ENCODE measurements at places on chromosomes 1 and 21.
A peak's percentile ranks its signal among the peaks of the same experiment; 100 is the strongest.

GRCh38 chr1:203944651-203945404, 83.4 kb downstream of the SNRPE start:
- no peak for DNase-seq

GRCh38 chr21:38956007-38956406, 150.3 kb downstream of the ETS2 start:
- DNase-seq = no peak

GRCh38 chr1:248844526-248844925, 6.5 kb downstream of the ZNF672 start:
- no peak for DNase-seq

- DNase-seq = no peak
Measured at GRCh38 chr1:7292036-7292681, 478.9 kb upstream of the VAMP3 start.

GRCh38 chr21:18138507-18138906, 106.1 kb upstream of the CHODL start:
- DNase-seq = no peak

DNA sequence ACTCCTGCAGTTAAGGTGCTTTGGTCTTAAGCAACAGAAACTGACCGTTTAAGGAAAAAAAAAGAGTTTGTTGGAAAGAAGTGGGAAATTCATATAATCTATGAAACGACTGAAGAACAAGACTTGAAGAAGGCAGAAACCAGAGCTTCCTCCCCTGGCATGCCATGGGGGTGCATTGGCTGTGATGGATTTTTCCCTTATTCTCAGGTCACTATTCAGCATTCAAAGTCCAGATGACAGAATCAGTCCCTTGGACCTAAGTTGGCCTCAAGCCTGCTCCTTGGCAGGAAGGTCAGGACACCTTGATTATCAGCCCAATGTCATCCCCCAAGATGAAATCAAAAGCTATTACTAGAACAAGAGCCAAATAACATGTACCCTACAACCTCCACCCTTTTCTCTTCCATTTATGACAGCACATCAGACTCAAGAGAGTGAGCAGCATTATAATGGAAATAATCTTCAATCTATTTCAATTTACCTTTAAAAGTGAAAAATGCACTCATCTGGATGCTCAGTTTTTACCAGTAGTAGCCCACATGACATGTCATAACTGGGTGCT, 15.8 kb upstream of the TMEM9 start:
- no peak for DNase-seq

DNA sequence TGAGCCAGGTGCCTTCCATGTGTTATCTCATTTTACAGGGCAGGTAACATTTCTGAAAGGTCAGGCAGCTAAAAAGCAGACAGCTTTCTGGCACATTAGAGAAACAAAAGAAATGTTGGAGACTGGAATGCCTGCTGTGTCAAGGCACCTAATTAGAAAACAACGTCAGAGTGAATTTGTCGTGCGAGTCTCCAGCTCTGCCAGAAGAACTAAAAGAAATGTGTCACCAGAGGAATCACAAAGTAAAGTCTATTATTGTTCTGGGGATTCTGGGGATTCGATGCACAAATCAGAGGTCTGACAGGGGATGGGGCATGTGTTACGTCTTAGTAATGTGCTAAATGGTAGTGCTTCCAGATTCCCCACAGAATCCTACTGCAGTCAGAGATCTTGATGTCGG, 89.3 kb downstream of the EDEM3 start:
- DNase-seq = no peak

GRCh38 chr1:96587222-96587621, 134.4 kb upstream of the PTBP2 start:
- no peak for DNase-seq

- DNase-seq = no peak
Measured at GRCh38 chr1:234629026-234629425, 19.0 kb upstream of the IRF2BP2 start.

- DNase-seq = no peak
Measured at GRCh38 chr1:155831279-155831976, 25.6 kb downstream of the GON4L start.

GRCh38 chr1:174931214-174931613, 68.5 kb upstream of the CACYBP start:
- DNase-seq = no peak

- no peak for DNase-seq
Measured at GRCh38 chr1:114299331-114299975, 145.8 kb upstream of the SYT6 start.

DNA sequence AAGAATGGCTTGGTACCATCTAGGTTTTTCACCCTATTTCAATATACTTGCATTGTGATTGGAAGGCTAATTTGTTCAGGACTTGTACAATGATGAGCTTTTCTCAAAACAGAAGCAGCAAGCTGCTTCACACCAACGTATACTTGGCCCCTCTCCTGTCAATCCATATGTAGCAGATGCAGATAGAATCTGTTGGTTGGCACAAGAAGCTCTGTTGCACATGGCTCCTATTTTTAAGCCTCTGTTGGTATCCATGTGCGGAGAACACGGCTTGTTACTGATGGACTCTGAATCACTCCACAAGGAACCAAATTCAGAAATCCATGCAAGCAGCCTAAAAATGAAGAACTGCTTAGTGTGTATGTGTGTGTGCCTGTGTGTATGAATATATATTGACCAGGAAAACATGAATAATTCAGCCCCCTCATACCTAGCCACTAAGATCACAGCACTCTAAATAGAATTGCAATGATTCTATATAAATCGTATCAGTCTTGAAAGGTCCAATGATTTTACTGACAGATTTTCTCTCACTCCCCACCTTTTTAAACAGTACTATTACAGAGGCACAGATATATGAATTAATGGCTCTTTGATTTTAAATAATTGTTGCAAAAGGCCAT, 258.4 kb upstream of the DPYD start:
- no peak for DNase-seq

DNA sequence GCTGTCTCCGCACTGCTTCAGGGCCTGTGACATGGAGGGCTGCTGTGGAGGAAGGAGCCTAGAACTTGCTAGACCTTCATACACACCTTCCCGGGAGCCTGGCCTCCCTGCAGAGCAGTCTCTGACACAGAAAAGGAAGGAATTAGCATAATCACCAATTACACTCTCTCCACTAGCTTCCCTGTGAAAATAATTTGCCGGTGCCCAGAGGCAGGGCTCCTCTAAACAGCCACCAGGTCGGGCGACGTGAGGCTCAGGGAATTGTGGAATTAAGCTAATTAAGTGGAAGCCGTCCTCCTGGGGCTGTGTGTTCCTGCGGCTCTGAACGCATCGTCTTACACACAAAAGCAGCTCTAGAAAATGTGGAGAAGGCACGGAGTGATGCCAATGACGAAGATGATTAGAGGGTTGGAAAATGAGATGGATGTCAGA, 82.6 kb downstream of the NENF start:
- no peak for DNase-seq

DNA sequence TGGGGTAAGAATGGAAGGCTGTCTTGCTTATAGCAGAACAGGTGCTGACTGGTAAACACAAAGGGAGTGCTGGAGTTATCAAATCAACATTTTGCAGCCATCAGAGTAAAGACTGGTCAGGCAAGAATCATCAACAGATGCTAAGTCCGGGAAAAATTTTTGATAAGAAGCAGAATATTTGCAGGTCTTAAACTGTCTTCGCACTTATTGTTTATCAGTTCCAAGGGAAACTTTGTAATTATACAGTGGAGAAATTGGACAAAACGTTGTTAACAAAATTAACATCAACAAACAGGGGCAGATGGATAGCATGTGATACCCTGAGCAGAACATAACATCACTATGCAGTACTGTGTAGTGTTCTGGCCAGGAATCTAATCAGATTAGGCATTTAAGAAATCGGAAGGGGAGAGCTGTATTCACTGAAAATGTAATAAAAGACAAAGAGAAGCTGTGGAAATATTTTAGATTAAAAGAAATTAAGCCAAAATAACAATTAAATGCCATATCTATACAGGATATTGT, 127.1 kb downstream of the DAB1 start:
- DNase-seq = no peak

DNA sequence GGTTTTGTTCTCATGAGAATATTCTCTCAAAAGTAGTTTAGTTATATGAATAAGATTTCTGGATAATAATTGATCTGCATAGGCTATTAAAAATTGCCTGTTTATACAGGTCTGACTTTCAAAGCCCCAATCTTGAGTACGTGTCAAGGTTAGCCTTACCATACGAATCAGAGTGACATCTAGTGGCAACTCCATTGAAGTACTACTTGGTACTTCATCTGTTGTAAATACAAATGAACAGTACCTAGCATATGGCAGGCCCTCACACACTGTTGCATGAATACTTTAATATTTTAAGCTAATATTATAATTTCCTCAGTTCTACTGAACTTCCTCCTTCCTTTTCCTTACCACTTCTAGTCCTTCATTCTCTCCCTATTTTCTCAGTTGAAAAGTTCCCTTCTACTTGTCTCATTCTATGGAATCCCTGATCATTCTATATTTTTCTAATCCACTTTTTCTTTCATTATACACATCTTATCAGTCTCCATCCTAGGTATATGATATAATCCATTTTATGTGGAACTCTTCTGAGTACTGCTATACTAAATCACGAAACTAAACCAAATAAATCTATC, 101.2 kb downstream of the AKT3 start:
- DNase-seq = peak; percentile 84

GRCh38 chr1:187070076-187070475, 241.3 kb downstream of the PLA2G4A start:
- DNase-seq = peak; percentile 75

DNA sequence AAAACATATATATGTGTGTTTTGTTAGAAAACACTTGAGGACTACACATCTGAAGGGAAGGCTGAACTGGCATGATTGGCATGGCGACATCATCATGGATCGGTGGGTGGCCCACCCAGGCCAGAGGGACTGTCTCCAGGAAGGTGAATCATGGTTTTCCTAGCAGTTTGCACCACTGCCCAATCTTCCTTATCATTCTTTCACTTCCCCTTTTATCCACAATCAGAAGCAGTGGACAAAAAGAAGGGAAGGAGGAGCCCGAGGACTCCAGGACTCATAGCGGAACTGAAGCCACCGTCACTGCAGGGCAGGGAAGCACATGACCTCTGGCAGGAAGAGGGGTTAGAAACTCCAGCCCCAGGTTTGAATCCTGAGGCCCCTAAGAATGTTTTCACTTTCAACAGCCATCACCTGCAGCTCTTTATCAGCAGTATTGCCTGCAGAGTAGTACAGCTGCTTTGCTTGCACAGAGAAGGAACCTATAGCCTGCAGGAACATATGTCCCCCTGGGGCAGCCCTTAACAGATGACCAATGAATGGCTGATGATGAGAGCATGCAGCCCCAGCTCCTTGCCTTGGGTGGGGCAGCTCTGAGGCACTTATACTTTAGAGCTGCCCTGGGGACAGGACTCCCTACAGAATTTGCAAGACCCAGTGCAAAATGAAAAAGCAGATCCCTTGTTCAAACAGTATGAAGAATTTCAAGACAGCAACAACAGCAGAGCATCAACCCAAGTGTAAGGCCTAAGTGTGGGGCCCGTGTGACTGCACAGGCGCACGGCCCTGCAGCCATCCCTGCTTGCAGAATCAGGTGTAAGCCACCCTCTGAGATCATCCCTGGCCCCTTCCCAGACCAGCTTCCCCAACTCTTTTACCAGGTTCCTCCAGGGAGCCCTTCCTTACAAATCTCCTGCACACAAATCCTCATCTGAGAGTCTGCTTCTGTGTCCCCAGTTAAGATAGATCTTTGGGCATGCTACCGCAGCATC, 241.8 kb upstream of the IRF2BP2 start:
- DNase-seq = no peak

DNA sequence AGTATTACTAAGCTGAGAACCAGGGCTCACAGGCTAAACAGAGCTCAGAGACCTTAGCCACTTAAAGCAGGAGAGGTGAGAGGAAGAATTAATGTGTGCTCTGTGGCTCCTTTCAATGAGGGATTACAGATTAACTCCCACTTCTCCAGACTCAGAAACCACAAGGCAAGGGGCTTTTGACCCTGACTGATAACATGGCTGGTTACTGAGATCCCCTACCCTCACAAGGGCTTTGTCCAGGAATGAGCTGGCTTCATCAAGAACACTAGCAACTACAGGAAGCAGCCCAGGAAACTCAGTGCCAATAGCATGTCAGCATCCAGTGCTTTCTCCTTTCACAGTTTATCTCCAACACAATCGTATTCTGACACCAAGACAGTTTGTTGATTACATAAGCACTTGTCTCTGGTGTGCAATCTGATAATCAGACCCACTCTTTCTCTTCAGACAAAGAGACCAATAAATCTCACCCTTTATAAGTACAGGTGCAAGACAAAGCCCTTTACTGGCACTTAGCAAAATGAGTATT, 38.8 kb downstream of the ERI3 start:
- DNase-seq = no peak

DNA sequence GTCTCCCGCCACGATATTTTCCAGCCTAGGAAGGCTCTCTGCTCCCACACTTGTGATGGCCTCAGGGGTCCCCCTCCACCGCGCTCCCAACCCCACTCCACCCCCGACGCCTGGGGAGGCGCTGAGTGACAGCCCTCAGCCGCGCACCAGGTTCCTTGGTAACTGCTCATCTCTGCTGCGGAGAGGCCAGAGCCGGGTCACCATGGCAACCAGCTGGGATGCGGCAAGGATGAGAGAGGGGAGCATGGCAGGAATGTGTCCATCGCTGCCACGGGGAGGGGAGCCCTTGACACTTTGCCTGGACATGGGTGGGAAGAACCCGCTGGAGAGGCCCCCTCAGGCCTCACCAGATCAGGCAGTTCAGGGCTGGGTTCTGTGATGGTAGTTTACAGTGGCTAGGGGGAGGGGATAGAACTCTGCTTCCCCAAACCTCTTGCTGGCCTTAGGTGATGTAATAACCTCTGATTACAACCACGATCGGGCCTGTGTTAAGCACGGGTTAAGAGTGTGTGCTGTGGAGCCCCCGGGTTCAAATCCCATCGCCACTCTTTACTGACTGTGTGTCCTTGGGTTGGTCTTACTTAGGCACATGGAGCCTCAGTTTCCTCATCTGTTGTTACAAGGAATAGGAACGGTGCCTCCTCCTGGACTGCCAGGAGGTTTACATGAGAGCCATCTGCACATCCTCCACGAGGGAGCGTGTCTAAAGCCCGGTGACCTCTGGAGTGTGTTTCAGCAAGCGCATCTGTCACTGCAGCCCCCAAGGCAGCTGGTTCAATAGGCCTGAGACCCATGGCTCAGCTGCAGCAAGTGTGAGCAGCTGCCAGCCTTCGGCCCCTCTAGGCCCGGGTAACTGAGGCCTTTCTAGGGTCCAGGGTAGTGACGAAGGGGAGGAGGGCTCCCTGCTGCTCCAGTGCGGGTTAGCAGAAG, 6.3 kb downstream of the KIF17 start:
- DNase-seq = no peak

DNA sequence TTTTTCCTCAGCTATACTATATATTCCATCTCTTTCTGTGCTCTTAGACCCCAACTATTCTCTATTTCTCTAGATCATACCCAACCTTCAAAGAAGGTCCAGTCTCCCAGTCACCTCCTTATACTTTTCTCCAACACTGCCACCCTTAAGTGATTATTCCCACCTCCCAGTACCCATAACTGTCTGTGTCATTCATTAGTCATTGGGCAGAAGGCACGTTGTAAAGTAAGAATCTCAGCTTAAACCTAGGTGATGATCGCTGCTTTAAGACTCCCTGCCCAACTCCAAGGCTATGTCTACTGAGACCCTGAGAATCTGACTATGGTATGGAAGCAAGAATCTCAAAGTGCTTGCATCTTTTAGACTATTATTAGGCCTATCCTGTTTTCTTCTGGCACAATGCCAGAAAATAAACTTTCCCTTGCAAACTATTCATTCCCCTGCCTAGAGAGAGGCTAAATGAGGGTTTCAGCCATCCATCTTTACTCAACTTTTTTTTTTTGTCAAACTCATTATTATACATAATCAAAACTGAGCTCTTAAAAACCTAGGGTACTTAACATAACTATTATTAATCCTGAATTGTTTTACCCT, 174.3 kb upstream of the DPT start:
- peak; percentile 19 for DNase-seq

Measured in RKO (cell line).